DMS153 (cell line): ENCODE measurements at places on chromosomes 13 and 19.

DNA sequence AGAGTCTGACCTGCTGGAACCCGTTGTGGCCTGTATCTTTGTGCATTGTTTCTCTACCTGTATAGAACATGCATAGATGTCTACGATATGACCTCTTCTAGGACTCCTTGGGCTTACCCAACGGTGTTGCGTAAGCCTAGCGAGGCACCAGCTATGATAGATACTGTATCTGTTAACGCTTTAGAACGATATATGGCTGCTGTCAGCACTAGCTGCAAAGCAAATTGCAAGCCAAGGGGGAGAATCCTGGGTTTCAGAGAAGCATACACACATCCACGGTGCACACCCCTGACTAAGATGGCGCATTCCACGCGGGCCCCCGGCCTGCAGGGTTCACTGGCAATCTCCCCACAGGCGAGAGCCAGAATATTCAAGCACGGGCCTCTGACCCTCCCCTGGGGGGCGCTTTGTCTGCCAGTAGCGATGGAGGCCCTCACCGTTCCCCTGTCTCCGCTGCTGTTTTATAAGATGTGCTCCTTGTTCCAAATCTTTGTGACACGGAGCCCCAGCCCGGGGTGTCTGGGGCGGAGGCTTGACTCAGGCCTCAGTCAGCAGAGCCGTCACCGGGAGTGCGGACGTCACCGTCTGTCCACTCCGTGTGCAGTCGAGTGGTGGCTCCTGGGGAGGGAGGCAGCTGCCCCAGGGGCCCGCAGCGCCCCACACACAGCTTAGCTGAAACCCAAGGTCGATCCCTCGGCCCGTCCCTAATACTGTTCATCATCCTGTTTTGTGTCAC lies 12.9 kb upstream of the RPS15 start:
- no peak for DNase-seq

GRCh38 chr19:50255115-50255514 lies 51.7 kb downstream of the MYH14 start:
- DNase-seq: no peak

- no peak for DNase-seq
These were observed 5.0 kb downstream of the LGALS14 start for GRCh38 chr19:39709026-39709872.

GRCh38 chr13:38624822-38625221 lies 62.1 kb upstream of the FREM2 start:
- DNase-seq: peak; percentile 84

DNA sequence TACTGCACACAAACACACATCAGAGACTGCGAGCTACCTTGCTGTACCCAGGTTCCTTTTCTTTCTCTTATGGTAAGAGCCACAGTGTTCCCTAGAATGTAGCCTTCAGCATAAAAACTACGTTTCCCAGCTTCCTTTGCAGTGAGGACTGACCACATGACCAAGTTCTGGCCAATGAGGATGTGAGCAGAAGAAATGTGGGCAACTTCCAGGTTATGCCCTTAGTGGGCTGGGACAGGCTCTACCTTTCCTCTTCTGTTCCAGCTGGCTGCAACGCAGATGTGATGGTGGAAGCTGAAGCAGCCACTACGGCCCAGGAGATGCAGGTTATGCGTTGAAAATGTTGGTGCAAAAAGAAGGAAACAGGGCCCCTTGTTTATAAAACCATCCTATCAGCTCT lies 27.5 kb downstream of the VRK3 start:
- DNase-seq: no peak

DNA sequence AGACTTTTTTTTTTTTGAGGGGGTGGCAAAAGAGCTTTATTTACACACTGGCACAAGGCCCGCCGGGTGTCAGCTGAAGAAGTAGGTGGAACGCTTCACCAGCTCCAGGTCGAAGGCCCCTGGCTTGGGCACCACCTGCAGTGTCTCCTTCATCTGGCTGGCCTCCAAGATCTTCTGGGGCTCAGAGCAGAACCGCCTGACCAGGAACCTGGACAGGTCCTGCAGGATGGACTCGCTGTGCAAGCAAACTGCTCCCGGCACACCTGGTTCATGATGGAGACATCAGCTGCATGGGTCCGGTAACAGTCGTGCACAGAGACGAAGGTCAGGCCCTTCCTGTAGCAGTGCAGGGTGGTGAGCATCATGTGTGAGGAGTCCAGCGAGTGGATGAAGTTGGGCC lies 4.4 kb upstream of the CYP4F2 start:
- no peak for DNase-seq

DNA sequence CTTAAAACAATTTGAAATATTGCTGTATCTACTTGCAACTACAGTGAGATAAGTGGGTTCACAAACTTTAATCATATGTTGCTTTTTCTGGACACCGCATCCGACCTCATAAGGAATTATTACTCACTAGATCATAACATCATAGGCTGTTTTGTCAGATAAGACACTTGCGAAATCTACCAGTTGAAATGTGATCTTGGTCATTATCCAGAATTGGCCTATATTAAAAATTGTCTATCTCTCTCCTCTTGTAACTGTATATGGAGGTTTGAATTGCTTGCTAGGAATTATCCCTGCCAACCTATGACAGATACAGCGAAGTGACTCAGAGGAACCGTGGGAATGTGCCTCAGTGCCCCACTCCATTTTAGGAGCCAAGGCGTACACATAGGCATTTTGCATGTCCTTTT lies 117.0 kb upstream of the POSTN start:
- no peak for DNase-seq

- DNase-seq: no peak
These were observed 36.4 kb upstream of the DCT start for GRCh38 chr13:94515911-94516310.

DNA sequence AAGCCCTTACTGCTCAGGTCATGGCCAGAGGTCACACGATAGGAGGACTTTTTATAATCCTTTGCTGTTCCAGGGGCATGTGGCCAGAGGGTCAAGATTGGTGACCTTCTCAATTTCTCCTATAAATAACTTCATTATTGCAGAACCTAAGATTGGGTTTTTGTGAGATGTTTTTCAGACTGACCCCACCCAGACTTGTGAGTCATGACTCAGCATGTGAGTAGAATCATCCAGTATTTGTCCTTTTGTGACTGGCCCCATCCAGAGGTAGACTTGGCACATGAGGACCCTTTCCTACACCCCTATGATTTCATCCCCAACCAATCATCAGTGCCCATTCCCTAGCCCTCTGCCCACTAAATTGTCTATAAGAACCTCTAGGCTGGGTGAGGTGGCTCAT lies 84.5 kb upstream of the ABCC4 start:
- no peak for DNase-seq

DNA sequence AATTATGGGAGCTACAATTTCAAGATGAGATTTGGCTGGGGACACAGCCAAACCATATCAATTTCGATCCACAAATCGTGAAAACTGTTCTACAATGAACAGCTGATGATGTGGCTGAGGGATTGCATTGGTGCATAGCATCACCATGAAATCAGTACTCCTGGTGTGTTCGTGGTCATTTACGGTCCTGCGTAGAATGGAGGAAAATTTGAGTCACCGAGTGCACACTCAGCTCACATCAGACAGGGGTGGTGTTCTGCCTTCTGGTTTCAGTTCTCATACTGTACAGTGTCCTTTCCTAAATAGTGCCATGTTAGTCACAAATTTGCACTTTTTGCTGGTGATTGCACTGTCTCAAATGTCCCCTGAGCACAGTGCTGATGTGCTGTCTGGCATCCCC lies 39.2 kb downstream of the MYH14 start:
- no peak for DNase-seq

- DNase-seq: no peak
These were observed 4.4 kb upstream of the PROZ start for GRCh38 chr13:113153810-113154748.

DNA sequence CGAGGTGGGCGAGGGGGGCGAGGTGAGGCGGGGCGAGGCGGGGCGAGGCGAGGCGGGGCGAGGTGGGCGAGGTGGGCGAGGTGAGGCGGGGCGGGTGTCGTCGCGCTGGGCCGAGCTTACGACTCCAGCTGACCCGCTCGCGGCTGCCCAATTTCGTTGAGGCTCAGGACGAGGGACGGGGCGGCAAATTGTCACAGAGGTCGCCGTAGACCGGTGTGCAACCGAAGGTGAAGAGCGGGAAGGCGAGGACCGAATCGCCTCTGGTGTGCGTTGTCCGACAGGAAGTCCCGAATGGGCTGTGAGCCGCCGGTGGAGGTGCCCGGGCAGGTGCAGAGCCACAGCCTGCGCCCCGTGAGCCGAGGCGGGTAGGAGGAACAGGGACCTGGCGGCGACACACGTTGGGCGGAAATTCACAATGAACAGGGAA lies at the start of gene LACC1:
Gene LACC1, plus strand, starts transcription at position 150 of the 427 bp plus-strand sequence. CDS start 1,082 bp downstream, outside the sequence.
- peak; percentile 35 for DNase-seq
